ENCODE measurements at places on chromosomes 1 and 21.

- DNase-seq, result no peak
Observed at GRCh38 chr1:31399976-31400375, 13.0 kb upstream of the SERINC2 start.

DNA sequence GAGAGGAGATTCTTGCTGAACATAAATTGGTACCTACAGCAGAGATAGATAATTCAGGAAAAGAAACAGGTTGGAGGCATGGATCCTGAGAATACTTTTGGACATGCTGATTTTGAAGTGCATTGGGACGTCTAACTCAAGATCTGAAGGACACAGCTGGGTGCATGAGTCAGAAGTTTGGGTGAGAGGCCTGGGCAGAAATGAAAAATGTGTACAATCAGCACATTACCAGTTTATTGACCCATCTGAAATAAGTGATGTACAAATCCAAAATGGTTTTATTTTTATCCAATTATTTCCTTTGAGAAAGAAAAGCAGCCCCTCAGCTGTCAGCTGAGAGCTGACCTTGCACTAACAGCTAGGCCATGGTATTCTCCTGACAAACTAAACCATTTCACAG, 975.2 kb upstream of the B3GALT2 start:
- no peak for DNase-seq

GRCh38 chr1:217917281-217917887, 286.2 kb downstream of the SPATA17 start:
- DNase-seq, result no peak

DNA sequence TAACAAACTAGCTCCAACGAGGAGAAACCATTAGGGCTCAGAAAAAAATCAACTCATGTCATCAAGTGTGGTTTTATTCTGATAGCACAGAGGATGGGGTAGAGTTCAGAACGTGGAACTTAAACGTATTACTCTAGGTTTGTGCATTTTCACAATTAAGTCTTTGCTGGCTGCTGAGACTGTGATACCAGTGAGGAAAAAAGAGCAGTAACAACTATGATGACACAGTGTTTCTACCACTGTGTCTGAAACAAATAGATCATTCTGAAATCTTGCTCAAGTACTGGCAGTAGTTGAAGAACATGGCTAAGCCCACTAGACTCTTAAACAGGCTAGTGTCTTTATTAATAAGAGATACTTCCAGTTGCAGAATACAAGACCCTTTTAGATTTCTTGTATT, 31.0 kb downstream of the NUCKS1 start:
- no peak for DNase-seq

DNA sequence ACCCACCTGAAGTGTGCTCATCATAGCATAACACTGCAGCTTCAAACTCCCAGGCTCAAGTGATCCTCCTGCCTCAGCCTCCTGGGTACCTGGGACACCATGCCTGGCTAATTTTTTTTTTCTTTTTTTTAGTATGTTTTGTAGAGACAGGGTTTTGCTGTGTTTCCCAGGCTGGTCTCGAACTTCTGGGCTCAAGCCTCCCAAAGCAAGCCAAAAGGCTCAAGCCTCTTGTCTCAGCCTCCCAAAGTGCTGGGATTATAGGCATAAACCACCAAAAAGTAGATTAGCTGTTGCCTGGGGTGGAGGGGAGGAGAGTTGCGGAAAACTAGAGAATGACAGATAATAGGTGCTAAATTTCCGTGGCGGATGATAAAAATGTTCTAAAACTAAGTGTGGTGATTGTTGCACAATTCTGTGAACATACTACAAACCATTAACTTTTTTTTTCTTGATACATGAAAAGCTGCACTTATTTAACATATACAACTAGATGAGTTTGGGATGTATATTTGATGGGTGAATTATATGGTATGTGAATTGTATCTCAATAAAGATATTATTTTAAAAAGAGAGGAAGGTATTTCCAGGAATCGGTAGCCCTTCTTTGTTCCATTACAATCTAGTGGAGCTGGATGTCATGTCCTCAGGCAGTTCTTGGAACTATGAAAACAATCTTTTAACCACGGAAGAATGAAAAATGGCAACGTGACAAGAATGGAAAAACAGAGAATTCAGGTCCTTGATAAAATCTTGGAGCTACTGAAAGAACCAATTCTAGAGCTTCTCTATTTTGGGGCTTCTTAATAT, 27.3 kb upstream of the MED18 start:
- DNase-seq, result no peak

DNA sequence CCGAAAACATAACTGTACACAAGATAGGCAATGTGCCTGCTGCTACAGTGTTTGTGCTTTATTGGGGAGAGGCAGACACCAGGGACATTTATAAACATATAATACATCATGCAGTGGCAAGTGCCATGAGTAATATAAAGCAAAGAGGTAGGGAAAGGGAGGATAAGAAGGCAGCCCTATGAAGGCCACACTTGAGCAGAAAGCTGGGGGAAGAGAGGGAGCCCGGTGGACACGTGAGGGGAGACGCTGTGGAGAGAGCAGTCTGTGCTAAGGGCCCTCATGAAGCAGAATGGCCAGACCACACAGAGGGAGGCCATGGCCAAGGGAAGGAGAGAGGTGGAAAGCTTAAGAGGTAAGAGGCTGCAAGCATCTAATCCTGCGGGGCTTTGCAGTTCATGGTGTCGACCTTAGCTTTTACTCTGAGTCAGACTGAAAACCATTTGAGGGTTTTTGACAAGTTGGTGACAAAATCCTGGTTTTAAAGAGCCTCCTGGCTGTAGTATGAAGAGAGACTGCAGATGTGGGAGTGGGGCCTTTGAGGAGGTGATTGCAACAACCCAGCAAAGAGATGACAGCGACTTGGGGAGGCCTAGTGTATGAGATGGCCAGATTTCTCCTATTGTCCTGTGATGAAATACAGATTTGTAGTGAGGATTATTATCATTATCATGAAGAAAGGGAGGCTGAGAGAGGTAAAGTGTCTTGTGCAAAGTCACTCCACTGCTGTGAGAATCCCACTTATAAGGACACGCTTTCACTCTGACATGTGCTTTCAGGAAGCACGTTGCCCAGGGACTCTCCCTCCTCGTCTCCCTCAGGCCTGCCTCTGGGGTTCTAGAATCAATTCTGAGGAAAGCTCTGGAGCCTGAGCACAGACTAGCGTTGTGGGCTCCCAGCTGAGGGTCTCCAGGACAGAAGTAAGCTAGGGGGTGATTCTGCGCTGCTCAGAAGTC, 192.9 kb downstream of the RHOU start:
- DNase-seq, result no peak

- no peak for DNase-seq
Observed at GRCh38 chr1:110130113-110130591, 17.9 kb downstream of the UBL4B start.

- DNase-seq, result no peak
Observed at GRCh38 chr1:221022331-221022730, 143.1 kb downstream of the HLX start.

DNA sequence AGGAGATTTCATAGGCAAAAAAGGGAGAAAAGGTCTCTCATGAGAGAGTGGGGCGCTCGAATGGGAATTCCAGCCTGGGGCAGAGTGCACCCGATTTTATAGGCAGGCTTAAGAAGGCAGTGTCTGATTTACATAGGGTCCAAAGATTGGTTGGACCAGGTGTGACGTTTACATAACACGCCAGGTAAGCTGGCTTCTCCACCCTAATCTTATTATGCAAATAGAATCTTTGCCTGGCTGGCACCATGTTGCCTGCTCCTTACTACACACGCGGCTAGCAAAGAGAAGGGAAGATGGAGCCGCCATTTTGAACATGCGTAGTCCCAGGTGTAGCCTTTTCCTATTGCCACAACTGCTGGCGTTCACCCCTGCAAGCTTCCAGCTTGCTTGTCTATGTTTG, 103.7 kb downstream of the SLC16A1 start:
- no peak for DNase-seq

DNA sequence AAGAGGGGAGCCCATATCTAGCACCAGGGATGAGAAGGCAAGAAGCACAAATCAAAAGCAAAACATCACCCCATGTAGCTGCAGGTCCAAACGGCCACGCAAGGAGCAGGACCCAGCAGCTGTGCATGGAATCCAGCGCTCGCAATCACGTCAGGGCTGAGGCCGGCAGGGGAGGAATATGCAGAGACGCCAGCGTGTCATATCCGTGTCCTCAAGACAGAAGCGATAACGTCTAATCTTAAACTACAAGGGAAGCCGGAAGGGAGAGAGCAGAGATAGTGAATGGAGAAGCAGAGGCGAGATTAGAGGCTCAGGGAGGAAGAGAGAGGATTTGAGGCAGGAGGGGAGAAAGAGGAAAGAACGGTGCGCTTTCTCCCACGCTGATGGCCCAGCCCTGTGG, 39.1 kb downstream of the FBXO2 start:
- DNase-seq, result no peak

- DNase-seq, result no peak
Observed at GRCh38 chr1:203049576-203050180, 23.4 kb downstream of the PPFIA4 start.

GRCh38 chr1:5404412-5405203, 587.6 kb downstream of the NPHP4 start:
- DNase-seq, result no peak

DNA sequence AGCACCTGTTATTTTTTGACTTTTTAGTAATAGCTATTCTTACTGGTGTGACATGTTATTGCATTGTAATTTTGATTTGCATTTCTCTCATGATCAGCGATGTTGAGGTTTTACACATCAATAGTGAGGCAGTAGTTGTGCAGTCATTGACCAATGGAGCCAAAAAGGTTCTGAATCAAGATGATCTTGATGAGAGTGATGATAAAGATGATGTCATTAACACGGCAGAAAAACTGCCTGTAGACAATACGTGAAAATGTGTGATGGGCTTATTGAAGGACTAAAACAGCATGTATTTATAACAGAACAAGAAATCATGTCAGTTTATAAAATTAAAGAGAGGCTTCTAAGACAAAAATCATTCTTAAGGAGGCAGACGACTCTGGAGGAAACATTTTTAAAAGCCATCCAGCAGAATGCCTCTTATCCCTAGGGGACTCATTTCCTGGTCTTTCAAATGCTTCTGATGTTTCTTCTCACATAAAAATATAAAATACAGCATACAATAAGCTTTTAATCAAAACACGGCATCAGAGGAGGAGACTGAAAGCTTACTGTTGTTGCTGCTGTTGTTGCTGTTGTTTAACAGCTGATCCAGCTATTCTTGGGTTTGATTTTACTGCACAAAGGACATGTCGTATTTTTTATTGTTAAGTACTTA, 400.3 kb downstream of the LTN1 start:
- DNase-seq, result no peak

GRCh38 chr1:119462964-119463363, 44.0 kb upstream of the HSD3B1 start:
- no peak for DNase-seq

GRCh38 chr1:109630081-109630897, 10.7 kb downstream of the AMPD2 start:
- no peak for DNase-seq
